ENCODE measurements at places on chromosomes 7 and 10.

DNA sequence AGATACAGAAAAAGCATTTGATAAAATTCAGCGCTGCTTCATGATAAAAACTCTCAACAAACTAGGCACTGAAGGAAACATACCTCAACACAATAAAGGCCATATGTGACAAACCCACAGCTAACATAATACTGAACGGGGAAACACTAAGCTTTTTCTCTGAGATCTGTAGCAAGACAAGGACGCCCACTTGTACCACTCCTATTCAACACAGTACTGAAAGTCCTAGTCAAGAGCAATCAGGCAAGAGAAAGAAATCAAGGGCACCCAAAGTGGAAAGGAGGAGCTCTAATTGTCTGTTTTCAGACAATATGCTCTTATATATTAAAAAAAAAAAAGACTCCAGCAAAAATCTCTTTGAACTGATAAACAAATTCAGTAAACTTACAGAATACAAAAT is 13.3 kb downstream of the DIP2C start:
- DNase-seq, result no peak

- DNase-seq, result no peak
These were observed 54.7 kb upstream of the CCNJ start for GRCh38 chr10:95988702-95989101.

DNA sequence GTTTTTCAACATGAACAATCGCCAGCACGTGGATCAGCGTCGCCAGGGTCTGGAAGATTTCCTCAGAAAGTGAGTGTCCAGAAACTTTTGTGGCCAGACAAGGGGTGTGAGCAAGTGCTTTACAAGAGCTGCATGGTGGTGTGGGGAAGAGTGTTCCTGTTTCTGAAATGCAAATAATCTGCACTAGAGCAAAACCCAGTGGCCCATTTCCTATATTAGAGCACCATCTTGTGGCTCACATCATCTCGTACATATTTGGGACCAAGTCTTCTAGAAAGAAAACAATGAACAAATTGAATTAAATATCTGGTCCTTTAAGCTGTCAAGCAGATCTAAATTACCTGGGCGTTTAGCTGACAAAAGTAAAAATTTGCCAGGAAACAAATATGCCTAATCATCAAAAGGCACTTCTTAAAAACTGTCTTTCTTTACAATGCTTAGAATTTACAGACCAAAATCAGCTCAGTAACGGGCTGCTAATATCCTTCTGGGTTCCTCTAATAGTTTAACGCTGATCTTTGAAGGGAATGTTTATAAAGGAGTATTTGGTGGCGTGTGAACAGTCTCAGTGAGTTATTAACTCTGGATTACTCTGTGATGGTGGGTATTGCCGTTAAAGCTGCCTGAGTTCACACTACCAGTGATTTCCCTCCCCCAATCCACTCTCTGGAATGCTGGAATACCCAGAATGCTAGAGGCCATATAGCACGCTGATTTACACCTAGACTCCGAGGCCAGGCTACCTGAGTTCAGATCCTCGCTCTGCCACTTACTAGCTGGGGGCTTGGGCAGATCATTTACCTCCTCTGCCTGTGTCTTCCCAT is 73.6 kb downstream of the SNX10 start:
- no peak for DNase-seq

DNA sequence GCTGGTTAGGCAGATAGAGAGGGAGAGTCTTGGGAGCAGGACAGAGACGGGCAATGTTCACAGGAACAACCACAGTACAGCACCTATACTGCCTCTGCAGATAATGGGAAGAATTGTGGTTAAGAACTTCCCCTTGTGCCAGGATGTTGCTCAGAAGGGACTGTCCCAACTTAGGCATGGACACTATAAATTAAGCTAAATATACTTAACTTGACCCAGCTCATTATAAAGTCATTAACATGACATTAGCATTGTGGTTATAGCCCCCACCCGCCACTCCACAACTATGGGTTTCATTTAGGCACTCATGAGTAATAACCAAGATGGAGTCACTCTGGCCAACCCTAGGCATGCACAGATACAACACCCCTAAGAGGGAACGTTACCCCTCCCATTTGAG is 310.9 kb upstream of the NRG3 start:
- no peak for DNase-seq

- no peak for DNase-seq
These were observed 91.5 kb downstream of the SEMA3D start for GRCh38 chr7:85095366-85095765.

GRCh38 chr10:123972481-123973401 is 81.1 kb upstream of the CPXM2 start:
- no peak for DNase-seq

GRCh38 chr10:48557511-48558123 is 47.3 kb downstream of the ARHGAP22 start:
- DNase-seq, result no peak

DNA sequence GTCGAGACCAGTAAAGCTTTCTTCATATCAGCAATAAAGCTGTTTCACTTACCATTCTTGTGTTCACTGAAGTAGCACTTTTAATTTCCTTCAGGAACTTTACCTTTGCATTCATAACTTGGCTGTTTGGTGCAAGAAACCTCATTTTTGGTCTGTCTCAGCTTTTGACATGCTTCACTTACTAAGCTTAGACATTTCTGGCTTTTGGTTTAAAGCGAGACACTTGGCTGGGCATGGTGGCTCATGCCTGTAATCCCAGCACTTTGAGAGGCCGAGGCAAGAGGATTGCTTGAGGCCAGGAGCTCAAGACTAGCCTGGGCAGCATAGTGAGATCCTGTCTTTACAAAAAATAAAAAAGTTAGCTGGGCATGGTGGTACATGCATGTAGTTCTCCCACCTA is 15.8 kb downstream of the PLEKHA1 start:
- no peak for DNase-seq

- no peak for DNase-seq
These were observed 97.0 kb upstream of the AMPH start for GRCh38 chr7:38728145-38728544.

GRCh38 chr10:60043561-60044241 is 137.3 kb upstream of the CCDC6 start:
- no peak for DNase-seq

GRCh38 chr10:38600696-38601095 is 506.6 kb downstream of the ZNF37A start:
- DNase-seq, result no peak

DNA sequence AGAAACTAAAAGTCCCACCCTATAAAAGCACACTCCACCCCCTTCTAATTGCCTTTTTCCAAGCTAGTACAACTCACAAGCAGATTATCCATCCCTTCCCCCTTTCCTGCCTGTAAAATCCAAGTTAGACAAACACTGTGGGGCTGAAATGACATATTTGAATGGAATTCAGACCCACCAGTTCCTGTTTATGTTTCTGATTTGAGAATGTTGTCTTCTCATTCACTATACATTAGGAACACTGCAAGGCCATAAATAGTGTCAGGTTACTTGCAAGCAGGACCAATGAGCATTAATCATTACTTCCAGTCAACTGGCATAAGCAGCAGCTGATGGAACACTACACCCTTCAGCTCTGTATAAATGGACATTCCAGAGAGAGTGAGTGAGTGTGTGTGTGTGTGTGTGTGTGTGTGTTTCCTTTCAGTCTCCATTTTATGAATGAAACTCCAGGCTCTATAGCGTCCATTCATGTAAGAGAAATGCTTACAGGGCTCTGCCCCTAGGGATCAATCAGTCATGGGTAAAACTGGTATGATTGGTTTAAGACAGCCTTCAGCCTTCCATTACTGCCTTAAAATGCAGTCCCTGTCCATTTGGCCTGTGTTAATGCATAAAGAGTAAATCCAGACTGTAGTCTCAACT is 69.3 kb downstream of the ETV1 start:
- no peak for DNase-seq

DNA sequence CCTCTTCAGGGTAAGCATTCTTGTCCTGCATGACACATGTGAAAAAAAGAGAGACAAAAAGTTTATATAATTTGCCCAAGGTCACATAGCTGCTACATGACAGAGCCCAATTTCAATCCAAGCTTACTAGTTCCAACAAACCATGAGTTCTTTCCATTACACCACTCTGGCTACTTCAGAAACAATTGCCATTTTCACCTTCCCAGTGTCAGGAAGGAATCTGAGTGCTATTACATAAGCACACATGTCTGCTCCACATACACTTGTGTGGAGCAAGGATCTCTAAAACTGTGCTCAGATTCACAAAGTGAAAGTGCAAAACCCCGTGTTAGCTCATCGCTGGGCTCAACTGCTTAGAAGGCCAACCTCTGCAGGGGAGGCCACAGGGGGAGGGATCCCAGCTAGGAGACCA is 356.2 kb upstream of the NFE2L3 start:
- DNase-seq, result no peak

GRCh38 chr7:130351791-130352090 is 7.1 kb downstream of the CPA5 start:
- DNase-seq, result no peak
